ENCODE measurements at places on chromosomes 13 and 19.

DNA sequence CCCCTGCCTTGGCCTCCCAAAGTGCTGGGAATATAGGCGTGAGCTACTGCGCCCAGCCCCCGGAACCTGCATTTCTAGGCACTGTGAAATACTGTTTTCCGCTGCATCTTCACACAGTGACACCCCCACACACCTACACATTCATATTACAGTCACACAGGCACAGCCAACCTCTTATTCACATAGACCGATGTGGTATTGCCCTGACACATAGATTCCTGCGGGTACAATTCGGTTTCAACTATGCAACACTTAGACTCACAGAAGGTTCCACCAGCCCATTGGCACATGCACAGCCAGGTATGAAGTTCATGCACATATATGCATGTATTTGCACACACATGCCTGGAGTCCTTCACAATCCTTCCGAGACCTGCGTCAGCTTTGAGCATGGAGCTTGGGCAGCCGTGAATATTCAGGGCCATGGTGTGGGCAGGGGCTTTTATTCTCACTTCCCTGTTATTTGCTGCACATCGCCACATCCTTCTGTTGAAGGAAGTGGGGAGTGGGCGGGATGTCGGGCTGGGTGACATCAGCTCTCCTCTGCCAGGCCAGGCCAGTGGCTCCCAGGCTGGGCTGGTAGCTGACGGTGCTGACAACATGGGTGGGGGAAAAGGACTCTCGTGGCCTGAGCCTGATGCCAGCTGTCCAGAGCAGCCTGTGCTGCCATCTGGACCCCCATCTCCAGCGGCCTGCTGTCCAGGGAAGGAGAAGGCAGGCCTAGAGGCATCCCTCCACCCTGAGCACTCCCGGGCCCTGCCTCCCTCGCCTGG, 5.4 kb upstream of the CDC37 start:
- no peak for DNase-seq

- DNase-seq = no peak
These were observed 25.5 kb upstream of the FXYD3 start for GRCh38 chr19:35090160-35090505.

DNA sequence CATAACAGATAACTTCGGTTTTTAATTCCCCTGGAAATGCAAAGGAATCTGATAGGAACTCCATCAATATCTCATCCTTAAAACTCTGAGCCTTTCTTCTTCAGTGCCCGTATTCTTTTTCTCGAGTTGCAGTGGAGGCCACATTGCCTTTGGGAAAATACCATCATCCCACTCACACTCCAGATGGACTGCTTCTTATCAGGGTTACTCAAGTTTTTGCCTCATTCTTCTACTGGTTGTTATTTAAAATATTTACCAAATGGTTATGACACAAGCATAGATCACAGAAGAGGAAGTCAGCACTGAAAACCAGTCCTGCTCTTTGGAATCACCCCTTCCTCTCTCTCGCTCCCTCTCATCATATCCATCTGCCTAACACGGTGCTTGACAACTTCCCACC, 1020.5 kb upstream of the SLC10A2 start:
- no peak for DNase-seq

DNA sequence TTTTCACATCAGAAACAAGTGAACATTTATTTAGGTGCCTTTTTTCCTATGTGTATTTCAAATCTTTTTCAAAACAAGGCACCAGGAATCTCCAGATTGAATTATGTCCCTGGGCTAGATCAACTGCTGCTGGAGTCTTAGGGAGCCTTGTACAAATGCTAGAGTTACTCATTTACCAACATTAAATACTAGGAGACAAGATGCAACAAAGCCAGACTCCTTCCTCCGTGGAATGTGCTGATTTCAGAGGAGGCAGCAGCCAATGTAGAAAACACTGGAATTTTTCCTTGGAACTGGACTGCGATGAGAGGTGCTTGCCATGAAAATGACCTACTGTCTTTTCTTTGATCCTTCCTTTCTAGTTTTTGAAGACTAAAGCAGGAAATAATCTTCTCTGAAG, 1514.7 kb upstream of the MIR17HG start:
- no peak for DNase-seq

DNA sequence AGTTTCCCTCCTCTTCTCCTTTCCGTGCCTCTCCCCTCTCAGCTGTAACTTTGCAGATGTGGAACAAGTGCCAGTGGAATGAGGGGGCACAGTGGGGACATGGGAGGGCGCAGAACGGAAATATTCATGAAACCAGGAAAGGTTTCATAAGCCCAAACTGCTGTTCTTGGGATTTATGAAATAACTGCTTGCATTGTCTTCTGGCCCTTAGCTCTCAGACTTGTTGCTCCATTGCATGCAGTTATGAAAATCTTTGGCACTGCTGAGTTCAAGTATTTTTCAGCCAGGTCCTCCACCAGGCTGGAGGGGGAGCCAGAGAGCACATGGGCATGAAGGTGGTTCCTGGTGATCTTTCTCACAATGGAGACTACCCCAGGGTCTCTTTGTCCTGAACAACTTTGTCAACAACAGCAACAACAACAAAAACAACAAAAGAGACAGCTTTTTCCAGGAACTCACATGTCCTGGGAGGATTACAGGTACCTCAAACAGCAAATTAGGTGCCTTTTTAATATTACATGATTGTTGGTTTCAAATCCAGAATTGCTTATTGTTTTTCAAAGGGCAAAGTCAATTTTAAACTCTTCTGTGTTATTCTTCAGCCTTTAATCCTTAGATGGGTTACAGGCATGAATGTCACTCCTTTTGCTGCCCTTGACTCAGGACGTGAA, 1.5 kb downstream of the RGCC start:
- peak; percentile 20 for DNase-seq

GRCh38 chr13:51425410-51426042, 27.3 kb downstream of the INTS6 start:
- peak; percentile 8 for DNase-seq

DNA sequence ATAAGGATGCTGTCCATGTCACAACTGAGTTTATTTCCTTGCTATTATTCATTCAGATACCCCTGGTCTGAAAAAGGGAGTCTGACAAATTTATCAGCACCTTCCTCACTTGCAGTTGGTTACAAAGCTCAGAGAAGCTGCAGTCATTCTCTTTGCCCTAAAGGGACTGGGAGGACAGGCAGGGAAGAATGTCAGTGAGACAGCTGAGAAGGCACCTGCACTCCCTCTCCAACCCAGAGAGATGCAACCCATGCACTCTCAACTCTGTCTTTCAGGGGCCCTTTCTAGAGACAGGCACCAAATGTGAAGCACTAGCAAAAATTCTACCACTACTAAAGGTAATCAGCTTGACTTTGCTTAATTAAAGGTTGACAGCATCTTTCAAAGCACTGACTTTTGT, 83.3 kb downstream of the CRYL1 start:
- no peak for DNase-seq

DNA sequence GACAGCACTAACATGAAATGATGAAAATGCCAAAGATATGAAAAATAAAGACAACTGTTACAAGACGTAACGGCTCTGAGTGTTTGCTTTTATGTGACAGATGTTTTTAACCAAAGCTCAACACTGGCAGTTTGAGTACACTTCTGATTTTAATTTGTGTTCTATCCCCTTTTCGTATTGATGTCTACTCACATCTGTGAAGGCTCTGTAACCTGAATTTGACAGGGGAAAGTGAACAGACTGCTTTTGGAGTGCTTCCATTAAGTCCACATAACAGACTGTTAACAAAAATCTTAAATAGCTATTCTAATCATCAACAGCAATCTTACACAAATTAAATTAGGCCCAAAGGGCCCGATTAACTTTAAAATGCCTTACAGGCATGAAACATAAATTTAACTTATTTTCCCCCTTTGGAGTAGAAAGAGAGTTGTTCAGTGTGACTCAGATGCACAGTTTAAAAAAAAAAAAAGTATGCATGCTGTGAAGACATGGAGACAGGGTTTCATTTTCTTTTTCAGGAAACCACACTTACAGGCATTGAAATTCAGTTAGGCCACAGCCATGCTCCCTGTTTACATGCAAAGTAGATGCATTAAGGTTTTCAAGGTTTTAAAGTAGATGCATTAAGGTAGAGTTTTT, 16.3 kb upstream of the RNASEH2B start:
- DNase-seq = no peak

DNA sequence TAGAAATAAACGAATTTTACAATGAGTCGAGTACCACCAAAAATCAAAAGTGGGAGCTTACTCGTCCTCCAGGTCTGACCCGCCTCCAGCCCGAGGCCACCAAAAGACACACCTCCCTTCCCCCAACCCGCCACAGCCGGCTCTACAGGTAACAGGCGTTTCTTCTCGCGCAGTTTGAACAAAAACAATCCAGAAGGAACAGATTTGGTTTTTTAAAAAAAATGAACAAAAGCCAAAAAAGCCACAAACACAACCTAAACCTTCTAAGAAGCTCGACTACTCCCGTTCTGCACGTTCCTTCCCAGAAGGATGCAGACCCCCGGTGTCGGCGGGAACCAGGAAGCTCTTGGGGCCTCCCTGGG, 671 bp downstream of the ZDHHC20 start:
- DNase-seq = no peak

DNA sequence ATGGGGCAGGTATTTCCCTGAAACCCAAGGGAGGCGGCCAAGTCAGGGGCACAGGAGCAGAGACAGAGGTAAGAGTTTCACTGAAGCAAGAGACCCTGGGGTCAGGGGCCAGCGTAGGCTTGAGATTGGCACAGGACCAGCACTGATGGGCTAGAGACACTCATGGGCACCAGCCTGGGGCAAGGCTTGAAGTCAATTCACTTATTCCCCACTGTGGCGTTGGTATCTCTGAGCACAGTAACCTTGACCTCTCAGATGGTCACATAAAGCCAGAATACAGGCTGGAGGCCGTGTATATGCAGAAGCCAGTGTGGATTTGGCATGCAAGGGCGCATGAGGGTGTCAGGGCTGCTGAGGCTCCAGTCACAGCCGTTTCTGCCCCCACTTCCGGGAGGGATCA, 173.5 kb upstream of the GPR12 start:
- DNase-seq = no peak

DNA sequence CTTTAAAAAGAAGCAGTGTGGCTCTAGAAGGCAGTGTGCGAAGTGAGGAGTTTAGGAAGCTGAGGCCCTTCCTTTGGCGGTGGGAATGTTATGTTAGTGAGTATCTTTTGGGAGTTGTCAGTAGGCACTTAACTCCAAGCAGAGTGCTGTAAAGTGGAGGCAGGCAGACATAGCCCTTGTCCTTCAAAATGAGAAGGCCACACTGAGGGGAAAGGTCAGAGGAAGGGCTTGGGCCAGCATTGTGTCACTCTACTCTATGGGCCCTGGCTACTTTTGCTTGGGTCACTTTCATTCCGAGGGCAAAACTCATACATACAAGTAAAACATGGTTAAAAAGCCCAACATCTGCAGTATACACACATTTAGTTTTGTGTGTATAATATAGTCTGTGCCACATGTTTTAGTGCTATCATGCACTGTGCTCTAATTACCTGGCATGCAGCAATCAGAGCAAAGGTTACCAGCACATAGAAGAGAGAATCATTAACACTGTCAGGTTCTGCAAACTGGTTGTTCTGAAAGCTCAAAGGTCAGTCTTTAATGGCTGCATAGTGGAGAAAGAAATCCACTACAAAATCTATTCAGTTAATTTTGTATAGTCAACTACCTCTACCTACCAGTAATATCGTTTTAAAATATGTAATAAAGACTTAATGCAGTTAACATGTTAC, 64.4 kb downstream of the WASF3 start:
- DNase-seq = no peak

DNA sequence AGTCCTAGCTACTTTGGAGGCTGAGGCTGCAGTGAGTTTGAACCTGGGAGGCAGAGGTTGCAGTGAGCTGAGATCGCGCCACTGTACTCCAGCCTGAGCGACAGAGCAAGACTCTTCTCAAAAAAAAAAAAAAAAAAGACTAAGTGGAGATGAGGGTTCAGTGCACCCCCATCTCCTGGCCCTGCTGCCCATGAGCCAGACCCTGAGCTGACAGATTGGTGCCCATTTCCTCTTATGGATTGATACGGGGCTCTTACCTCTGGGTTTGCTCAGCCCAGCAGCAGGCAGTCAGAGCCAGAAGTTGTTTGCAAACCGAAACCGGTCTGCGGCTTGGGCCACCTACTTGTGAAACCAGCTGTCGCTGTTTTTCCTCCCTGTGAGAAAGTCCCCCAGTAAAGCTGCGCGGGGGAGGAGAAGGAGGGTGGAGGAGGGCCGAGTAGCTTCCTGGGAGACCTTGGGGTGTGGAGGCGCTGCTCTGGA, 36.9 kb downstream of the ARRDC2 start:
- DNase-seq = no peak

GRCh38 chr19:42762789-42763188, 2.7 kb downstream of the PSG8 start:
- no peak for DNase-seq

DNA sequence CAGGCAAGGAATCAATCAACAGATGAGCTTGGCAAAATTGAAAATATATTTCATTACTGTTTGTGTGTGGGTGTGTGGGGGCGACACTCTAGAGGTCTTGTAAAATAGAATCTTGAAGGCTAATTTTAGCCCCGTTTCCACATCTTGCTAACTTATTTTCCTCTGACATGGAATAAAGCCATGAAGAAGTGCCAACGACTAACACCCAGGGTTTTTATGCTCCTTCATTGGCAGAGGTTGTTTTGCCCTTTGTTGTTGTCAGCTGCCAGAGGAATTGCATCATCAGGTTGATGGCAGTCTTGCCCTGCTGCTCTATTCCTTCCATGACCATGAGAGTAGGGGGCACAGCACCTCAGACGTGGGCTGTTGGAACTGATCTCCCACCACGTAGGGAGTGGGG, 30.6 kb upstream of the FAM216B start:
- no peak for DNase-seq

GRCh38 chr13:44668688-44669087, 92.6 kb upstream of the TSC22D1 start:
- peak; percentile 53 for DNase-seq

DNA sequence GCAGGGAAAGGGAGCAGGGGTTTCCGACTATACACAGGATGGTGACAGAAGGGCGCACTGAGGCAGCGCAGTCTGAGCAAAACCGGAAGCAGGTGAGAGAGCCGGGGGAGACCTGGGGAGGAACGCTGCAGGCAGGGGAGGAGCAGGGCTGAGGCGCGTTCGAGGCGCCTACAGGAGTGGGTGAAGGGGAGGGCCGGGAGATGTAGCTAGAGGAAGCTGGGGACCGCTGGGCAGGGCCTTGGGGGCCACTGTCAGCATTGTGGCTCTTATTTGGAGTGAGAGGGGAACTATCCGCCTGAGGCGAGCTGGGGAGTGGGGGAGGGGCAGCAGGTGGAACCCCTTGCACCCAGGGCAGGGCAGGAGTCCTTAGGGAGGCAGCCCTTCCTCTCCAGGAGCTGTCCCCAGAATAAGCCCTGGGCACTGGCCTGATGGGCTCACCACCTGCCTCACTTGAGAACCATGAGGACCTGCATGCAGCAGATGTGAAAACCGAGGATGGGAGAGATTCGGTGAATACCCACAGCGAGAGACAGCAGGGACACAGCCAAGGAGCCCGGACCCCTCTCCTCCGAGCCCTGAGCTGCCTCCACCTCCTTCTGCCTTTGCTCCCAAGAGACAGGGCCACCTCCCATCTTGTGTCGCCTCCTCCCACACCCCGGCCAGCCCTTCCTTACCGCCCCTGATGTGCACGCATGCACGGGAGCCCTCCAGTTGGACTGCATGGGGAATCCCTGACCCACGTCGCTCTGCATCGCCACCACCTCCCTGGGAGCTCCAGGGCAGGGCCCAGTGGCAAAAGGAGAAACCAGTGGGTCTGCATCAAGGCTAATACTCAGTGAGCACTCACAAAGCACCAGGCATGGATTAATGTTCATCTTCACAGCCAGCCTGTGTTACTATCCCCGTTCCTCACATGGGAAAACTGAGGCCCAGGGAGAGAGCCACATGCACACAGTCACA, 10.3 kb downstream of the AKT2 start:
- DNase-seq = no peak

- no peak for DNase-seq
These were observed 71.0 kb downstream of the ITGBL1 start for GRCh38 chr13:101523154-101524131.

Data from AG09319 (cell line).